ENCODE measurements at places on chromosomes 1 and 21.

DNA sequence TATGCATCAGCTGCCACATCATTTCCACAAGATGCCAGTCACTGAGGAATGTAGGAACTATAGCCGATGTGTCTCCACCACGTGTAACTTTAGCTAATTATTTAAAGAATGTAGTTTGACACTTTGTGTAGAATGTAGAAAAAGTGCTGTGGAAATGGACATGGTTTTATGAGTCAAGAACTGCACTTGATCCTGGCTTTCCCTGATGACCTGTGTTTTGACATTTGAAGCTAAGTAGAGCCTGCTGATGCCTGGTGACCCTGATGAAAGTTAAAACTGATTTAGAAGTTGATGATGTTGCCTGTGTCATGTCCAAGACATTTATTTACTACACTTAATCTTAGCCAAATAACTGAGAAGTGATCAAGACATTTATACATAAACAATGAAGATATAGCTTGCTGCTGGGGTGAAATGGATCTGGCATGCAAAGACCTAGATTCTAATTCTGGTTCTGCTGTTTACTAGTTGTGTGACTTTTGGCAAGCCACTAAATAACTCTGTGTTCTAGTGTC, 4.4 kb upstream of the OSBPL9 start:
- DNase-seq = no peak

DNA sequence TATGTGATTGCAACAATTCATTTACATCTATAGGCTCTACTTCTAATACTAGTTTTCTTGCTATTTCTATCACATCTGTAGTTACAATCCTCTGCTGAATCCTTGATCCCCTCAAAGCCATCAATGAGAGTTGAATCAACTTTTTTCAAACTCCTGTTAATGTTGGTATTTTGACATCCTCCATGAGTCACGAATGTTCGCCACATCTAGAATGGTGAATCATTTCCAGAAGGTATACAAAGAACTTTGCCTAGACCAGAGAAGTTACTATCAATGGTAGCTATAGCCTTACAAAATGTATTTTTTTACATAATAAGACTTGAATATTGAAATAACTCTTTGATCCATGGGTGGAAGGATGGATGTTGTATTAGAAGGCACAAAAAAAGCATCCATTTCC, 110.0 kb downstream of the AMY1C start:
- DNase-seq = no peak

DNA sequence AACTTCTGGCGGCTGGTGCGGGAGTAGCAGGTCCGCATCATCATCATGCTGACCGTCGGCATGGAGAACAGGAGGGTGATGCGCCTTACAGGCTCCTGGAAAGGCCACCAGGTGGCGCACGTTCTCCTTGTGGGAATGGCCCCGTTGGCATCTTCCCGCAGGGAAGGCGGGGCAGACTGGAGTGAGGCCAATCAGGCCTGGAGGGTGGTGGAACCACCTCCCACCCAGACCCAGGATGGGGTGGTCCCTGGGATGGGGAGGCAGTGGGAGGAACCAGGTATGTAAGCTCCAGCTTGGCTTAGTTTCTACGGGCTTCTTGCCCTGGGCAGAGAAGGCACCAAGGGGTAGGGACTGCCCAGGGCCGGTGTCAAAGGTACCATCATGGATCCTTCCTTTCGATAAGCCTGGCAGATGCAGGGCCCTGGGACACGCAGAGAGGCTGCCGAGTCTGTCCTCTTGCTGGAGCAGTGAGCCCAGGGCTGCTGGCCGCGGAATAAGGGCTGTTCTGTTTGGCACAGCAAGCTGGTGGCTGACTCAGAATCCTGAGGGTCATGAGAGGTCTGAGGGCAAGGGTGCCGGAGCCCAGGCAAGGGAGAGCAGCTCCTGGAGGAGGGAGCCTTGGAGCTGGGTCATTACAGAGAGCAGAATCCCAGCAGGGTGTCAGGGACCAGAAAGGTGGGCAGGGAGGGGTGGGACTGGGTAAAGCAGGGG, 8.7 kb upstream of the LGR6 start:
- peak; percentile 73 for DNase-seq

DNA sequence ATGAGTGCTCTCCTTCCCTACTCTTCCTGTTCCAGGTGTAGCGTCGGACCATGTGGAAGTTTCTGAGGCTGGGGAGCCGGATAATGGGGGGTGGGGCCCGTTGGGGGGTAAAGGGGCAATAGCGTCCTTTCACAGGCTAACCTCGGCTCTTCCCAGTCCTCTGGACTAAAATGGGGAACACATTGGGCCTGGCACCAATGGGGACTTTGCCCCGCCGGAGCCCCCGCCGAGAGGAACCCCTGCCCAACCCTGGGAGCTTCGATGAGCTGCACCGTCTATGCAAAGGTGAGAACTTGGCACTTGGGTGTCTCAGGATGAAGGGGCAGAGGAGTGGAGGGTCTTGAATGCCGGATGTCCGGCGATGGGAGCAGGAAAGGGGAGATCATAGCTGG, 456 bp downstream of the TOMM40L start:
- no peak for DNase-seq

GRCh38 chr1:170410401-170411166, 121.4 kb upstream of the GORAB start:
- no peak for DNase-seq

- DNase-seq = no peak
These were observed 109.8 kb downstream of the USP25 start for GRCh38 chr21:15839601-15840000.

- DNase-seq = no peak
These were observed 30.1 kb downstream of the RHOU start for GRCh38 chr1:228765168-228765946.

- no peak for DNase-seq
These were observed 165.5 kb upstream of the DUSP10 start for GRCh38 chr1:221907166-221907932.

- DNase-seq = no peak
These were observed 23.3 kb downstream of the RBM11 start for GRCh38 chr21:14239281-14239680.

GRCh38 chr1:50289495-50289894, 133.7 kb downstream of the DMRTA2 start:
- DNase-seq = no peak

DNA sequence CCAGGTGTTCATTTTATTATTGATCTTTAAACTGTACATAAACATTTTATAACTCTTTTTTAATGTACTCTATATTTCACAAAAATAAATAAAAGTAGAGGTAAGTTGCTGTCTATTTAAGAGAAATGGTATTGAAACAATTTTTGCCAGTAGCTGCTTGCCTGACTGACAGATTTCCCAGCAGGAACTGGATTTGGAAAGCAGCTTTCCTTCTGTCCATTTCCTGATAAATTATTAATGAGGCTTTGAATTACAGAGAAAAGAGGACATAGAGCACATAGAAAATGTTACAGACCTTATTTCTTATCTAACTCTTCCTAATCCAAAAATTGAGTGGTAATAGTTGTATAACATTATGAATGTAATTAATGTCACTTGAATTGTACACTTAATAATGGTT, 79.7 kb upstream of the BCL10 start:
- DNase-seq = peak; percentile 14

DNA sequence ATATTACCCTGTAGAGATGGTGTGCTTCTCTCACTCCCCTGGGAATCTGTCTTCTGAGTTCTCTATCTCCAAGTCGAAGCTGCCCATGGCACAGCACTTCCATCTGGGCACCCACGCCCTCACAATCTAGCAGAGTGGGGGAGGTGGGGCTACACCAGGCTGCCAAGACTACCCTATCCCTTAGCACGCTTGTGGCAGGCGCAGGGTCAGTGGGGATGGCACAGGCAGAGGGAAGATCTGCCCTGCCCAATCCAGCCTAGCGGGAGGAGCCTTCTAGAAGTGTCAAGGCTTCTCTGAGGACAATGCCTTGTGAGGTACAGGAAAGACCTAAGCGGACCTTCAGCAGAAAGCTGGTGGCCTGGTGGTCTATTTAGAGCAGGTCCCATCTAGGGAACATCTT, 49.1 kb downstream of the DMAP1 start:
- no peak for DNase-seq

- no peak for DNase-seq
These were observed 6.6 kb downstream of the SPATA21 start for GRCh38 chr1:16430606-16431005.

GRCh38 chr1:105442901-105443300, 1613.6 kb upstream of the PRMT6 start:
- DNase-seq = no peak

GRCh38 chr1:235818632-235819136, 48.0 kb downstream of the LYST start:
- DNase-seq = no peak

DNA sequence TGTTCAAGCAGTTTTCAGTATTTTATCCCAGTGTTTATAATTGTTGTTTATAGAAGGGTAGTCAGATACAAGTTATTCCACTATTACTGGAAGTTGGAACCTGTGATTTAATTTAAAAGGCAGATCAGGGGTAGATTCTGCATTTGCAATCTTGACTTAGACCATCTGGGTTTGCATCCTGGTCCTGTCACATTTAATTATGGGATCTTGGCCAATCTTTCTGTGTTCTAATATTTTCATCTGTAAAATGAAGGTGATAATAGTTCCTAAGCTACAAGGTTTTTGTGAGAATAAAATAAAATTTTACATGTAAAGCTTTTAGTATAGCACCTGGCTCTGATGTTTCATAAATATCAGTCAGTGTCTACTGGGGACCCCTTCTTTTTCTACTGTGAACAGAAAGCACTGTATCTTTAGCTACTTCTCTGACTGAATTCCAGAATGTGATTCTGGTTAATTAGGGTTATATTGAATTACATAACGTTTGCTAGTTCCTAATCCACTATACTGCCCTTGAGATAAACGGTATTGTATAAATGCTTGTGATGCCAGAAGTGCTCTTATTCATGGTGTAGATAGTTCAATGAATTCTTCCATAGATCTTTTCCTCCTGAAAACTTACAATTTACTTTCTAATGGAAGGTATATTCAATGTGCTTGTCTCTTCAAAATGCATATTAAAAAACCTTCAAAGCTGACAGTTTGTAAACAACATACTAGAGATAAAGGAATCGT, 131.0 kb downstream of the KCNK1 start:
- DNase-seq = no peak

DNA sequence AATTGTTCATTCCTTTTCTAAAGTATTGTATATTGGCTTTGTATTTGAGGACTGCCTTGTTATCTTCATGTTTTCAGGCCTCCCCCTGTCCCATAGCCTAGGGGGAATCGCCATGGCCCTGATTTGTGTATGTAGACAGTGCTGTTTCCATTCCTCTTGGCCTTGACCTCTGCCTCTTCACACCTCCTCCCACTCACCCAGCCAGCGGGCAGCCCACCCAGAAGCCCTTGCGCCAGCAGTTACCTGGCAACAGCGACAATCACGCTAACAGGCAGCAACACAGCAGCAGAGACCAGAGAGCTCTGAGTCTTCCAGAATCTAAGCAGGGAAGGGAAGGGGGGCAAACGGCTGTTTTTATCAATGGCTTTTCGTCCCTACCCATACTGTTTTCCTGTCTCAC, 50.0 kb upstream of the NPL start:
- DNase-seq = no peak

DNA sequence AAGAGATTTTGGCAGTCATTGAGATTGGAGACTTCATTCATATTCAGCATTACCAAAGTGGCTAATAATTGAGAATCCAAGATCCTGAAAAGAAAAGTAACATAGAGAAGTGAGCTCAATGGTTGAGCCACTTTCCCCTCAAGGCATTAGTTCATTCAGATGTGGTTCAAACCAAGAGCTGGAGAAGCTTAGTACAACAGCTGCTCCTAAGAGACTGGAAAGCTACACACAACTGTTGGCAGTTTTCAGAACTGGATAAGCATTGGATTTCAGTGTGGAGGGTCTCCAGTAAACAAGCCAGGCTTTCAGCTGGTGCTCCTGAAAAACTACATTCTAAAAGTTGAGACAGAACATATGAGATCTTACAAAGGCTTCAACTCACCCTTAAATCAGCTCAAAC, 29.2 kb upstream of the CLDN8 start:
- DNase-seq = no peak

- DNase-seq = no peak
These were observed 64.1 kb downstream of the PLEKHA6 start for GRCh38 chr1:204295671-204296070.

- no peak for DNase-seq
These were observed at the start of gene SLC19A1 for GRCh38 chr21:45542242-45542666. TSS of gene SLC19A1 (minus strand) at chr21:45542440. CDS start at chr21:45537959, 4,481 bp downstream.

DNA sequence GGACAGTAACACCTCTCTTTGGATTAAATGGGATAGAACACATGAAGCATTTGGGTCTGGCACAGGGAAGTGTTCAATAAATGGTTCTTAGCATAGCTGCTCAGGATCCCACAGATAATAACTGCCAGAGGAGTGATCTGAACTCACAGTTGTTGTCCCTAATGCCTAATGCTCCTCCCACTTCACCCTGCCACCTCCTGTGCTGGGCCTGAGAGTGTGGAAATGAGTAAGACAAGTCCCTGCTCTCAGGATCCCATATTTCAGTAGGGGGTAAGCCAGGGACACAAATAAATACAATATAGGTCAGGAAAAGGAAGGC, 19.9 kb upstream of the FOXO6 start:
- peak; percentile 99 for DNase-seq

DNA sequence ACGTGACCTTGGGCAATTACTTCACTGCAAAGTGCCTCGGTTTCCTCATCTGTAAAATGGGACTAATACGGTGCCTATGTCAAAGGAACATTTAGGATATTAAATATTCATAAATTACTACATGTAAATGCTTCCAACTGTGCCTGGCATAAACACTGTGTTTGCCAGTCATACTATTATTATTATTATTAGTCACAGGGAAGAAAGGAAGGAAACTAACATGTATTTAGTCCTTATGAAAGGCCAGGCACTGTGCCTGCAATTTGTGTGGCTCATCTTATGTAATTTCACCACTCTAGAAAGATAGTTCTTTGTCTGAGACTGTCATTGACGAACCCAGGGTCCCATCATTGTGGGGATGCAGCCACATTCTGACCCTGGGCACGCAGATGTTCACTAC, 45.0 kb downstream of the EPHB2 start:
- DNase-seq = no peak

- no peak for DNase-seq
These were observed 72.3 kb upstream of the COL11A1 start for GRCh38 chr1:103180660-103181059.

GRCh38 chr1:119159111-119159510, 18.7 kb upstream of the WARS2 start:
- no peak for DNase-seq

GRCh38 chr1:31029026-31029425, 36.5 kb downstream of the PUM1 start:
- no peak for DNase-seq

- no peak for DNase-seq
These were observed 20.3 kb downstream of the FAM89A start for GRCh38 chr1:231019711-231020110.
